Pulmonary artery endothelial cell (primary cell): ENCODE measurements at places on chromosomes 5 and 9. TPM values are rescaled to one million over a fixed set of nuclear protein-coding genes. Genes with fewer than 3 reads are reported as not detected.

- DNase-seq: no peak
Measured at GRCh38 chr5:115243412-115243811, 19.3 kb downstream of the PGGT1B start.

DNA sequence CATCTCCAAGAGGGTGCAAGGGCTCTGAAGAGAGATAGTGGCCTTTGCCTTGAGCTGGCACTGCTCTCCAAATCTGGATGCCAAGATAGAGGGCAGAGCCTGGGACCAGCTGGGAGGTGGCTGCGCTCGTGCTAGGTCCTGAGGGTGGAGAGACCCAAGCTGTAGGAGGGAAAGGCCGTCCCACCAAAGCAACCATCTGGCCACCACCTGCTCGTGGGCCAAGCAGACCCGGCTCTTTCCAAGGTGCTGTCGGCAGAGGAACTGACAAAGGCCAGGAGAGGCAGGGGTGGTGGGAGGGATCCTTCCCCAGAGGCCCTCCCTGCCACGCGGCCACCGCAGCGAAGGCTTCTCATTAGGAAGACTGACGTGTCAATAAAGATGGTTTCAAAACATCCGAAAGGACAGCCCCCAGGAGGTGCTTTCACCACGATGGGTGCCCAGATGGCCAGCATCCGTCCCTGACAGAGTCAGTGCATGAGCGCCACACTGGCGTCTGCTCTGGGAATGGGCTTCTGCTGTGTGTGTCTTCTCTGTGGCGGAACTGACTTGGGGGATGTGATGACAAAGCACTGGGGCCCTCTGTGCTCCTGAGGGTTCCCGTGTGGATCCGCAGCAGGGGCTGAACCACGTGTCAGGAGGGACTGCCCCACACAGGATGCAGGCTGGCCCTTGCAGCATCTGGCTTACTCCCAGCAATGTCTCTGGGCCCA lies 213.5 kb downstream of the FANCC start:
- DNase-seq: no peak

- DNase-seq: no peak
Measured at GRCh38 chr9:106880863-106881262, 17.9 kb downstream of the ZNF462 start.

DNA sequence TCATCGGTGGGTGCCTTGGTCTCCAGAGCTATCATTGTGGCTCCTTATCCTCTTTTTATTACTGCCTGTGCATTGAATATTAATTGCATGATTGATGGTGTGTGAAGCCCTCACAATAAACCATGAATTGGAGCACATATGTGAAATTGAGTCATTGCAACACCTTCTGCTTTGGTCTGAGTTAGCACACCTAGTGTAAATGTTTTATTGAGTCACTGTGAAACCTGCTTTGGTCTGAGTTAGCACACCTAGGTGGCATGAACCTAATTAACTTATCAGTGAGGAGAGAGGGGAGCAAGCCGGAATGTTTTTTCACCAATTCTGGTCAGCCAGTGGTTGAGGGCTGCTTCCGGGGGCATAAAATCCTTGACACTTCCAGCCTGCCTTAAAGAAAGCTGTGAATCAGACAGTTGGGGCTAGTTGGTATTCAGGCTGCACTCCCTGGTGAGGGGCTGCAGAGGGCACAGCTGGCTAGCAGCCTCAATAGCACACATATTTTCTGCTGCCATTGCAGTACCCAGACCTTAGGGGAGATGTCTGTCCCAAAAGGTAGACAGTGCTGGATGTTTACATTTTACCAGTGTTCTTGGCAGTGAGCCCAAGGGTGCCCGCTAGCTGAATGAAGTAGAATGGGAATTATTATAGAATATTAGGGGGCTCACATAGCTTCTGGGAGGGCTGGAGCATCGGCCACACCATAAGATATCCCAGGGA lies 76.5 kb upstream of the GOLM1 start:
- DNase-seq: no peak

The HMMR gene
- total RNA-seq: 17.9 and 59.8 TPM in 2 replicates

- no peak for DNase-seq
Measured at GRCh38 chr9:111691672-111692329, 30.4 kb downstream of the GNG10 start.

DNA sequence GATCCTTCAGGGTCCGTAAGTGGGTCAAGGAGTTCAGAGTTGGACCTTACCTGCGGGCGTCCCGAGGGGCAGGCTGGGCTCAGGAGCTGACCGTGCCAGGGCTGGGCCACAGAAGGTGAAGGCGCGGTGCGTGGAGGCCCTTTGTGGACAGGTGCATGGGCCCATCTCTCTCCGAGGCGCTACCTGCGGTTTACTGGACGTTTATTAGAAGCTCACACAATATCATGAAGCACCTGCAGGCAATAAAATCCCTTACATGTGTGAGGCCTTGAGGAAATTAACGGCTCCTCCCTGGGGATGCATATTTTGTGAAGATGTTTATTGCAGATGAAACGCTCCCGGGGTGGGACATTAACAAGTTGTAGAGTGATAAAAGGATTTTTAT lies 79.8 kb upstream of the LMX1B start:
- no peak for DNase-seq

GRCh38 chr9:125674981-125675973 lies 31.7 kb downstream of the MAPKAP1 start:
- DNase-seq: peak; percentile 64

DNA sequence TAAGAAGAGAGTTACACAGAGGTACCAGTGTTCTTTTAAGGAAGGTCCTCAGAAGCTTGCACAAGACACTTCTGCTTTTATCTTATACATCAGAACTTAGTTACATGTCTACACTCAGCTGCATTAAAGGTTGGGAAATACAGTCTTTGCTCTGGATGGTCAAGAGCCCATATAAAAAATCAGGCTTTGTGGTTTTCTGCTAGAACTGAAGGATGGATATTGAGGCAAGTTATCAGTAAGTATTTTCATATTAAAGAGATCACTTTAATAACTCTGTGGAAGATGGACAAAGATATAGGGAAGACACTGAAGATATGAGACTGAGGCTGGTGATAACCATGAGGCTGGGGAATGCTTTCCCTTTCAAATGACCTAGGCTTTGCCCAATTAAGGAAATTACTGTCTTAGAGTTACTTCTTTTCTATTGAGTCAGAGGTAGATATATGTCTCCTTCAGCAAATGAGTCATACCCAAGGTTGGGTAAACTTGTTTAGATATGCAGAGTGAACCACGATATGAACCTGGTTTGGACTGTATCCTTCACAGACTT lies 87.0 kb upstream of the TNC start:
- DNase-seq: no peak

The BSPRY gene
- under 0.01 TPM in 1 of 2 replicates, not detected in the other for total RNA-seq

- no peak for DNase-seq
Measured at GRCh38 chr5:67610186-67610912, 413.8 kb upstream of the CD180 start.

DNA sequence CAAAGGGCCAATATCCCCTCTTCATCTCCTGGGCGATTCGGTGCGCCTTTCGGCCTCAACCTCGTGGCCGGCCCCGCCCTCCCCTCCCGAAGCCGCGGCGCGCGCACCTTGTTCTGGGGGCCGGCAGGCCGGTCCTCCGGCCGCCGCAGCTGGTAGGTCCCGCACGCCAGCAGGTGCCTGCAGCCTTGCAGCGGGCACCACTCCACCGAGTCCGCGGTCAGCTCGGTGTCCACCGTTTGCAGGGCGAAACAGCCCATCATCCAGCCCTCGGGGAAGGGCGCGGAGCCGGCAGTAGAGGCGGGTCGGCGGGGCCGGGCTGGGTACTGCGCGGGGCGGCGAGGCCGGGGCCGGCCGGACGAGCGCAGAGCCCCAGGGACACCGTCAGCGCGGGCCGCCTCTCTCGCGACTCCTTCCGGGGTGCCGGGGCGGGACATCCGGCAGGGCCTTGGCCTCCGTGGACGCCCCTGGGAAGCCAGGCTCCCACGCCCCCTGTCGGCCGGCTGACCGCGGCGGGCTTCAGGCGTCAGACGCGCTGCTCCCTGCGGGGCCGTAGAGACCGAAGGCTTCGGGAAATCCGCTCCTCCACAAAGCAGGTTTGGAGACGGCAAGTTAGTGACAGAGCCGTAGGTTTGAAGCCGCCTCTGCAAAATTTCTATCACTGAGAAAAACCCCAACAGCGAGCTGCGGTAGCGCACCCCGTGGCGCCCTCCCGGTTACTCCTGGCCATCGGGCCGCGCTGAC lies at the start of gene DPH7:
Gene DPH7, minus strand, starts transcription at position 408 of the 741 bp plus-strand sequence. Its CDS starts 148 bp downstream, at position 260.
- DNase-seq: peak; percentile 62

DNA sequence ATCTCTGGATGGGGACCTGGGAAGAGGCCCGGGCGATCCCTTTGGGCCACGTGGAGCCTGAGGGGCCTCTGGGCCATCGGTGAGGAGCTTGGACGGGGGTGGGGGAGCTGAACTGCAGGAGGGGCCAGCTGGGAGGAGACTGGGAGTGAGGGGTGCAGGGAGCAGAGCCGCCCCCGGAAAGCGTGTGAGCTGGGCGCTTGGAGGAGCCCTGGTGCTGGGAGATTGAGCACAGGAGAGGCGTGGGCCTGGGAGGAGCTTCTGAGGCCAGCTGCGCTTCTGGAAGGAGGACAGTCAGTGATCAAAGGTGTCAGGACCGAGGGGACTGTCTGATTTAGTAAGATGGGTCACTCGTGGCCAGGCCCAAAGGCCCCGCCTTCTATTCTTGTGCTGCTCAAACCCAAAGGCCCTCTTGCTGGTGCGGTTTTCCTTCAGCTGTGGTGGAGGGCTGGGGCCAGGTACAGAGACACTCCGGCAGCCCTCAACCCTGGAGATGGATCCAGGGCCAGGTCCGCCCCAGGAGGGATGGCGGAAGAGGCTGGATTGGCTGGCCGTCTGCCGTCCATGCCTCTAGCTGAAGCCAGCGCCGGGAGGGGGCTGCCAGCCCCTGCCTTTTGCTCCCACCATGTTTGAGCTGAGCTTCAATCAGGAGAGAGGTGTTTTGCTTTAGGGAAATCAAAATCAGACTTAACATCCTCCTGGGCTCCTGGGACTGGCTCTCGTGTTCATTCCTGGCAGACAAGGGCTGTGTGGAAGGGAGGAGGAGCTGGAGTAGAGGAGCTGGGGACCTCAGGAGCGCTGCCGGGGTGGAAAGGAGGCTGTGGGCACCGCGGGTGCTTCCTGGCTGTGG lies 21.6 kb downstream of the NCS1 start:
- no peak for DNase-seq

GRCh38 chr5:133994990-133995333 lies 9.8 kb downstream of the VDAC1 start:
- DNase-seq: no peak

The FGF18 gene
- 0.07 TPM in 1 of 2 replicates, not detected in the other for total RNA-seq

GRCh38 chr5:79546782-79547428 lies 33.0 kb upstream of the HOMER1 start:
- DNase-seq: no peak

DNA sequence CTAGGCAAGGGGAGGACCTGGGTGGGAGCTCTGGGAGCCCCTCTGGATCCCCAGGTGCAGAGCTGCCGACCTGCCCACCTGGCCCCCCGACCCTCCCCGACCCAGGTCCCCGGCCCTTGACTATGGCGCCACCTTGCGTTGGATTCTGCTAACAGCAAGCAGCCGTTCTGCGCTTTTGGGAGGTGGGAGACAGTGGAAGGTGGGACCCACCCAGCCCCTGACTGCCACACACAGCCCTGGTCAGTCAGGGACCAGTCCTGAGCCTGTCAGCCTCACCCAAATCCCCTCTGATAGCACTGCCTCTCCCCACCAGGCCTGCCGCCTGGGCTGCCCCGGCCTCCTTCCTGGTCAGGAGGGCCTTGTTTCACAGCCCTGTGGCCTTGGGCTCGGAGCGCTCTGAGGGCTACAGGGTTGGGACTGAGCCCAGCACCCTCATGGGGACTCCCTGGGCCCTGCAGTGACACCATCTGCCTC lies 77.9 kb downstream of the HMCN2 start:
- DNase-seq: no peak

The FYB1 gene
- total RNA-seq: 0.13 TPM in 1 of 2 replicates, not detected in the other

DNA sequence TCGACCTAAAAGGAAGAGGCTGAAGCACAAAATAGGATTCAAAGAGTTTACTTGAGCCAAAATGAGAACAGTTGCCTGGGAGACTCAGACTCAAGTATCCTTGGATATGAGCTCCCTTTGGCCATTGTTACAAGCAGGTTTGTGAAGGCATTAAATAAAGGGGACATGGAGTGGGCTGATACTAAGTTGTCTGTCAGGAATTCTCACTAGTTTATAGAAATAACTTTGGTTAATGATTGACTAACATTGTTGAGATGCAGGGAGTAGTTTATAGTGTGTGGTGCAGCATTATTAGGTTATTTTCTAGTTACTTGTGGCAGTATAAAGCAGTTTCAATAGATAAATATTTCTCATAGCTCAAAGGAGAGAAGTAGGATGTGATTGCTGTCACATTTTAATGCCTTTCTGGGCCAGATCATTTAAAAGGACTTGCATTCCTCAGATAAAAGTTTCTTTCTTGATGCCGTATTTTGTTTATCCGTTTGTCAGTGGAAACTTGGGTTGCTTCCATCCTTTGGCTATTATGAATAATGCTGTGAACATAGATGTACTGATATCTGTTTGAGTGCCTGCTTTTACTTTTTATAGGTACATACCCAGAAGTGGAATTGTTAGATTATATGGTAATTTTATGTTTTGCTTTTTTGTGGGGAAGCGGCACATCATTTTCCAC lies 9.1 kb downstream of the AP3S1 start:
- DNase-seq: no peak

DNA sequence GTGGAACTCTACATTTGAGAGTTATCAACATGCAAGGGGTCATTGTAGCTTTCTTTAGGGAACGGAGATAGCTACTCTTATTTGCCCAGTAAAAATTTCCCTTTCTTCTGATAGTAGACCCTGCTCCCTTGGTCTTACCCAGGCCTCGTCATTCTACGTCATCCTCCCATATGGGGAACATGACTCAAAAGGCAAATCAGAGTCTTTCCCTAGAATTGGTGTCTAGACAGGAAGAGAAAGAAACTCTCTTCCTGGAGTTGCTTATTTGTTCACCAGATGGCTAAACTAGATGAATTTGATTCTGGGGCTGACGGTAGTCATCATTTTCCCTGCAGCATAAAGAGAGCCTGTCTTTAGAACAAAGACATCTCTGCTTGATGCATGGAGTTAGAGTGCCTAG lies 12.2 kb upstream of the SLC38A9 start:
- no peak for DNase-seq

The DNAH5 gene
- 0.07 and 0.49 TPM in 2 replicates for total RNA-seq

- no peak for DNase-seq
Measured at GRCh38 chr5:2877522-2877921, 126.0 kb upstream of the IRX2 start.

- DNase-seq: no peak
Measured at GRCh38 chr9:69937833-69938535, 105.7 kb upstream of the MAMDC2 start.

The MXD3 gene
- total RNA-seq: 14.0 and 19.8 TPM in 2 replicates

DNA sequence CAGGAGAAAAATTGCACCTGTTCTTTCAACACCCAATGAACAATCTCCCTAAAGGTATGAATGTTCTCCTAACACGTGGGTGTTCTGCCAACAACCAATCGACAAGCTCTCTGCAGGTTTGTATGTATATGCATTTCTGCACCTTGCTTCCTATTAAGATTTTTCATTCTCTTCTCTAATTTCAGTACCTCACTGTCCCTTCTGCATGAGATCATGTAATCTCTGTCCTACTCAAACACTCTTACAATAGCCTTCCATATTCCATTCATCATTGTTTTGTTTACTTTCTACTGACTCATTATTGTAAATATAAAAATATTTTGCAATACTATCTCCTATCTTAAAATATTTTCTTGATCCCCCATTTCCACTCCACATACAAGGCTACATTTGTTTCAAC lies 382.0 kb downstream of the CDH12 start:
- DNase-seq: no peak
